ENCODE measurements at places on chromosomes 11 and 22.
A peak's percentile ranks its signal among the peaks of the same experiment; 100 is the strongest.

GRCh38 chr11:70456921-70457532 is 58.7 kb downstream of the CTTN start:
- no peak for DNase-seq

DNA sequence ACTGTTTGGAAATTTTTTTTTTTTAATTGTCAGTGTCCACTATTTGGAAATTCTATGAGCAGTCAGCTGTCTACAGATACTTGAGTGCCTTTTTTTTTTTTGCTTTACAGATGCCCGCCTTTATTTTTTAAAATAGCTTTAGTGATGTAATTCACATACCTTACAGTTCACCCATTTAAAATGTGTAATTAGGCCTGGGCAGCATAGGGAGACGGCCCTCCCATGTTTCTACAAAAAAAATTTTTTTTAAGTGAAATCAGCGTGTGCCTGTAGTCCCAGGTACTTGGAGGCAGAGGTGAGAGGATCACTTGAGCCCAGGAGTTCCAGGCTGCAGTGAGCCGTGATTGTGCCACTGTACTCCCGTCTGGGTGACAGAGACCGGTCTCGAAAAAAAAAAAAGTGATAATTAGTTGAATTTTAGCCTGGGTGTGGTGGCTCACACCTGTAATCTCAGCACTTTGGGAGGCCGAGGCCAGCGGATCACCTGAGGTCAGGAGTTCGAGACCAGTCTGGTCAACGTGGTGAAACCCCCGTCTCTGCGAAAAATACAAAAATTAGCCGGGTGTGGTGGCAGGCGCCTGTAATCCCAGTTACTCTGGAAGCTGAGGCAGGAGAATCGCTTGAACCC is 1.5 kb downstream of the ZNF143 start:
- no peak for DNase-seq

DNA sequence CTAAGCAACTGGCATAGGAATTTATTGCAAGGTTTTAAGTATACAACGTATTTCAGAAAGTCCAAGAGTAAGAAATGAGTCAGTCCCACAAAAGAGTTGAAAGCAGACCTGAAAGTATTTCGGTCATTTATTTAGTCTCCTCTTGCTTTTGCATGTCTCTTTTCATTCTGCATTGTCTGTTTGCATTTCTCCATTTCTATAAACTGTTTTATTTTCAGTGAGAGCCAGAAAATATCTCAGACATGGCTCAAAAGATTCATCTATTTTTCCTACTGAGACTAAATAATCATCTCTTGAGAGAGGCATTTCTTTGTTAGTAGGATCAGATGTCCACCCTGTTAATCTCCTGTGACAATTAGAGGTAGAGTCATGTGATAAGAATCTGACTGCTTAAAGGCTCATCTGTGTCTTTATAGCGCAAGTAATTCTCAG is 219.1 kb upstream of the CCDC179 start:
- DNase-seq = no peak

DNA sequence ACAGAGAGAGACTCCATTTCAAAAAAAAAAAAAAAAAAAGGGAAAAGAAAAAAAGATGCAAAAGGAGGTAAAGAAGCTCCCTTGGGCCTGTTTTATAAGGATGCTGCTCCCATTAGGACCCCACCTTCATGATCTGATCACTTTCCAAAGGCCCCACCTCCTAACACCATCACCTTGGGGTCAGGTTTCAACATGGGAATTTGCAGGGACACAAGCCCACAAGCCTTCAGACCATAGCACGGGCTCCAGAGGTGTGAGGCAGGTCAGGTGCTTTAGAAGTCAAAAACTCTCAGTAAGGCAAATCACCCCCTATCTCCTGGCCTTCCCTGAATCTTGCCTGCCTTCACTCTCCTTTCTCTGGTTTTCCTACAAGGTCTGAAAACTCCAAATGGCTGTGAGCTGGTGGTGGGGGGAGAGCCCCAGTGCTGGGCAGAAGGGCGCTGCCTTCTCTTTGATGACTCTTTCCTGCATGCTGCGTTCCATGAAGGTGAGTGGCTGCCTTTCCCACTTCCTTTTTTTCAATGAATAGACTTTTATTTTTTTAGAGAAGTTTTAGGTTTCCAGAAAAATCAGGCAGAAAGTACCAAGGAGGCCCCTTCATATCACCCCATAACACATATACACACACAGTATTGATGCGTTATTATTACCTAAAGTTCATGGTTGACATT is 13.2 kb downstream of the ASPHD2 start:
- DNase-seq = no peak

DNA sequence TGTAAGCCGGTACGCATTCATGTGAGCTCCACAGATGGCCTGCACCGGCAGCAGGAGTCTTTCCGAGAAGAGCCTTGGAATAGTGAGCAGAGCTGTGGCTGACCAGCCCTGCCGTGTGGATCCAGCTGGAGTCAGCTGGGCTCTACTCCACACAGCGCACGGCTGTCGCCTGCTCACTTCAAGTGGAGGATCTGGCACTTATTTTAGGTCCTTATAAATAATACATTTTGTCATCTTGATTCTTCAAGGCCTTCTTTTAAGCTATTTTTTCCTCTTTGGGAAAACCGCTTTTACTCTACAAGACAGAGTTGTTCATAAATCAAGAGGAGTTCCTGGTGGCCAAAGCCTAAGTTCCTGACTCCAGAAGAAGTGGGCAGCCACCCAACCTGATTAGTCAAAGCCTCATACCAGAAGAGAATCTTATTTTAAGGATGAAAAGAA is 93.8 kb downstream of the KCNC1 start:
- peak; percentile 82 for DNase-seq

- DNase-seq = no peak
Observed at GRCh38 chr11:44818110-44818509, 91.3 kb downstream of the TSPAN18 start.

DNA sequence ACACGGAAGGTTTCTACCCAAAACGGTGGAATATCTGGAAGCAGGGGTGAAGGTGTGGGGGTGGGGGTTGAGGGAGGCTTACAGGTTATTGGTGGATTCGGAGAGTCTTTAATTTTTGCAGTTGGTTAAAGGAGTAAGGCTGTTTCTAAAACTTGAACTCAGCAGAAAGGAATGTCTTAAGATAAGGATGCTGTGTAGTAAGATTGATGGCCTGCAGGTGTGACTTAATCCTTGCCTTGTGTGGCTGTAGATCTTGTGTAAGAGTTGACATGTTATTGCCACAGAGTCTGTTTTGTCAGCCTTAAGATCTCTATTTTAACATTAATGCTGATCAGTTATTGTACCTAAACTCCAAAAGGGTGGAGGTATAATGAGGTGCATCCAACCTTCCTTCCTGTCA is 16.4 kb upstream of the OR6M1 start:
- DNase-seq = no peak

GRCh38 chr11:75151346-75152047 is 590 bp downstream of the SLCO2B1 start:
- no peak for DNase-seq

DNA sequence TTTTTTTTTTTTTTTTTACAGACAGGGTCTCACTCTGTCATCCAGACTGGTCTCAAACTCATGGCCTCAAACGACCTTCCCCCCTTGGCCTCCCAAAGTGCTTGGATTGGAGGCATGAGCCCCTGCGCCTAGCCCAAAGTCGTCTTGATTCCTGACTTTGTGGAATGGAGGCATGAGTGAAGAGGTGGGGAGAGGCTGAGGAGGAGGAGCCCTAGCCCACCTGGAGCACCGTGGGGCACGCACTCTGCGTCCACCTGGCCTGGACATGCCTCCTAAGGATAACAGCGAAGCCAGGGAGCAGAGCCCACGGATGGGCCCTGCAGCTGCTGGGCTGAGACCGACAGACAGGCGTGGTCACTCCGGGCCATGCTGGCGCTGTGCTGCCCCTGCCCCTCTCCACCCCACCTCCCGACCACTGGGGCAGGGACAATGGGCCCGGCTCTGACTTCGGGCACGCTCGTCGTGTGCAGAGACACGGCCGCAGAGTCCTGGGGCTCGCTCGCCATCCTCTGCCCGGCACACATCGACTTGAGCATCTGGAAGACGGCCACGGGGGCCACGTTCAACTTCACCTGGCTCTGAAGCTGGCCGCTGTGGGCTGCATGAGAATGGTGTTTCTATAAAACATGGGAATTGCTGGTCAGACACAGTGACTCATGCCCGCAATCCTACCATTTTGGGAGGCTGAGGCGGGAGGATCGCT is 34.8 kb downstream of the LRRC74B start:
- no peak for DNase-seq

DNA sequence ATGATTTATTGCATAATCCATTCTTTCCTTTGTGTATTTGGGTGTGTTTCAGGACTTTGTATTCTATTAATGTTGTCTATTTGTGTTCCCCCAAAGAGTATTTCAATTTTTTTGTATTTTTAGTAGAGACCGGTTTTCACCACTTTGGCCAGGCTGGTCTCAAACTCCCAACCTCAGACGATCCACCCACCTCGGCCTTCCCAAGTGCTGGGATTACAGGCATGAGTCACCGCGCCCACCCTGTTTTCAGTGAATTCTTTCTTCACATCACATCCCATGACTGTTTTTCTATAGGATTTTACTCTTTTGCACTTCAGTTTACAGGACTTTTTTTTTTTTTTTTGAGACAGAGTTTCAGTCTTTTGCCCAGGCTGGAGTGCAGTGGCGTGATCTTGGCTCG is 46.3 kb downstream of the RBX1 start:
- DNase-seq = no peak

- DNase-seq = no peak
Observed at GRCh38 chr11:125337836-125338834, 157.9 kb downstream of the FEZ1 start.

- DNase-seq = no peak
Observed at GRCh38 chr11:21464601-21465193, 728.2 kb upstream of the ANO5 start.

DNA sequence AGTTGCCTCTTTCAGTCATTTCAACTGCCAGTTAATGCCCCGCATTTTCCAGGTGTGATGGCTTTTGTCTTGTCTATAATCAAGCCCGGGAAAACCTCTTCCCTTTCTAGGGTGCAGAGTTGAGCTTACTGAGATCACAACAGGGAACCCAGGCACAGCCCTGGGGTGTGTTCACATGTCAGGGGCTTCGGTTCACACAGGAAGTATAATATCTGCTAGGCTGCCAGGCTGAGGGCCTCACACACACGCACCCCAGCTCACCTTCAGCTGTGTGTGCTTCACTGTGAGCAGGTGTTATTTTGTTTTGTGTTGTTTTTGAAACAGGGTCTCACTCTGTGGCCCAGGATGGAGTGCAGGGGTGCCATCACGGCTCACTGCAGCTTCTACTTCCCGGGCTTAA is 9.7 kb upstream of the SOX10 start:
- DNase-seq = no peak

GRCh38 chr22:21779444-21779843 is 43.9 kb upstream of the YPEL1 start:
- no peak for DNase-seq

DNA sequence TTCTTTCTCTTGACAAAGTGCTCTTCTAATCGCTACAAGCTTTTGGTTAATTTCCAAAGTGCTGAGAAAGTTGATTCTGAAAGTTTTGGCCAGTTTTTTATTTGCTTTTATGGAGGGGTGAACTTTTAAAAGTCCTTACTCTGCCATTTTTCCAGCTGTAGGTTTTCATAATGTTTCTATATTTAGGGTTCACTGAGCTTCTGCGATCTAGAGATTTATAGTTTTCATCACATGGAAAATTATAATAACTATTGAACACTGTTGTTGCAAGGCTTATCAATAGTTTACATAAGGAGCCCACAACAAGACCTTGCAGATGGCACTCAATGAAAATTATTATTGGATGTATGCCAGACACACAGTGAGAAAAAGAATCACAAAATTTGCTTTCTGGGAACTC is 55.1 kb downstream of the DLG2 start:
- DNase-seq = no peak

GRCh38 chr11:112050721-112051120 is 23.1 kb downstream of the PIH1D2 start:
- no peak for DNase-seq

DNA sequence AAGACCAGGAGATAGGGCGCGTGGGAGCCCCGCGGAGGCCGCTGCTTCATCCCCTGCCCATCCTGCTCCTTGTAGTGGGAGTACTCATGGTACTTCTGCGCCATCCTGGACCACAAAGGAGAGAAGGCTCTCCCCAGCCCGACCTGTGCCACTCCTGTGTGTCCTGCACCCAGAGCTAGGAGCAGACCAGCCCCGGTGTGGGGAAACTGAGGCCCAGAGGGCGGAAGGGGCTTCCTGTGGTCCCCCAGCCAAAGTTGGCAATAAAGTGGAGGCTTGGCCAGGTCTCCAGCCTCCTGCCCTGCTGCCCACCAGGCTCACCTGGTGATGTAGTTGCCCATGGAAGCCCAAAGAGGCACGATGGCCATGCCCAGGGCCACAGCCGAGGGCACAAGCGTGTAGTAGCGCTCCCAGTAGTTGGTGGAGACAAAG is 4.7 kb downstream of the UNC93B1 start:
- DNase-seq = no peak

- DNase-seq = no peak
Observed at GRCh38 chr11:30423279-30423648, 100.4 kb downstream of the ARL14EP start.

- DNase-seq = no peak
Observed at GRCh38 chr11:113286009-113286408, 28.4 kb upstream of the TTC12 start.

DNA sequence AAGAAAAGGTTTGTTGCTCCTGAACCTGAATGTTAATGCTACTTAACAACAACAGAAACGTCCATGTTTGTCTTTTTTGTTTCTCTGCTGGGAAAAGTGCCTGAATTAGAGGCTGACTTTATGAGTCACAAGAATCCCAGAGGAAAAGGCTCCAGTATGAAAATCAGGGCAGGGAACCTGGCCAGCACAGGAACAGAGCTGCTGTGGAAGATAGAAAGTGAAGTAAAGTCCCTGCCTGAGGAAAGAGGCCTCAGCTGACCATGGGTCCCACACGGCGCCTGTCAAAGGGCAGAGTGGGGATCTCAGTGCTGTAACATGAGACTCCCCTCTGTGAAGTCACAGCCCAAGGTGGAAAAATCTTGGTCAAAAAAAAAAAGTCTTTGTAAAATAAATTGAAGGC is 632.3 kb upstream of the CCDC90B start:
- no peak for DNase-seq

- no peak for DNase-seq
Observed at GRCh38 chr11:92436034-92436920, 211.7 kb downstream of the FAT3 start.

- no peak for DNase-seq
Observed at GRCh38 chr11:92837595-92837994, 131.9 kb upstream of the MTNR1B start.

DNA sequence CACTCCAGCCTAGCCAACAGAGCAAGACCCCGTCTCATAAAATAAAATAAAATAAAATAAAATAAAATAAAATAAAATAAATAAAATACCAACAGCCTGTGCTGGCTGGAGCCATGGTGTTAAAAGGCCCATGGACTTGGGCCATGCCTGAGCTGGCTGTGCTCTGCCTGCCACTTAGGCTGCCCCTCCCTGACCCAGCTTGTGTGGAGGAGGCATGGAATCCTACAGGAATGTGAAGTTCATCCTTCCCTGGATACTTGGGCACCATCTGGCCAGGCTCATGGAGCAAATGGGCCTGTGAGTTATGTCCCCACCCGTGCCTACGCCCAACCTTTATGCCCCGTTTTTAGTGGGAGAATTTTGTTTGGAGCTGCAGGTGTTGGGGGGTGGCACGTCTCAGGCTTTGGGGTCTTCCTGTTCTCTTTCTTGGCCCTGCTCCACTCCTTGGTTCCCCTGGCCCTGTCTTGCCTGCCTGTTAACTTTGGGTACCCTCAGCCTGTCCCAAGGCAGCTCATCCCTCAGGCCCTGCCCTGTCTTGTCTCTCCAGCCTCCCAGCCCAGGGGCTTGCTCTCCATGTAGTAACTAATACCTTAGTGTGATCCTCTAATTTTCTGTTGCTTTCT is 51.3 kb downstream of the BCR start:
- no peak for DNase-seq

Measured in hindlimb muscle (tissue), 1 donor.